ENCODE measurements at places on chromosomes 6 and 20. TPM values are rescaled to one million over a fixed set of nuclear protein-coding genes. Genes with fewer than 3 reads are reported as not detected.

The ULBP1 gene
- total RNA-seq: 0.64 TPM

The WASF1 gene
- total RNA-seq: 21.9 TPM

The CLPSL1 gene
- total RNA-seq: not detected

The CASS4 gene
- total RNA-seq: not detected

The ADGRB3 gene
- total RNA-seq: not detected

The PIGT gene
- 66.4 TPM for total RNA-seq

The OR2J3 gene
- not detected for total RNA-seq

The VNN1 gene
- not detected for total RNA-seq

The COX4I2 gene
- not detected for total RNA-seq

GRCh38 chr6:163190786-163191185 is 223.7 kb upstream of the QKI start:
- DNase-seq: no peak

DNA sequence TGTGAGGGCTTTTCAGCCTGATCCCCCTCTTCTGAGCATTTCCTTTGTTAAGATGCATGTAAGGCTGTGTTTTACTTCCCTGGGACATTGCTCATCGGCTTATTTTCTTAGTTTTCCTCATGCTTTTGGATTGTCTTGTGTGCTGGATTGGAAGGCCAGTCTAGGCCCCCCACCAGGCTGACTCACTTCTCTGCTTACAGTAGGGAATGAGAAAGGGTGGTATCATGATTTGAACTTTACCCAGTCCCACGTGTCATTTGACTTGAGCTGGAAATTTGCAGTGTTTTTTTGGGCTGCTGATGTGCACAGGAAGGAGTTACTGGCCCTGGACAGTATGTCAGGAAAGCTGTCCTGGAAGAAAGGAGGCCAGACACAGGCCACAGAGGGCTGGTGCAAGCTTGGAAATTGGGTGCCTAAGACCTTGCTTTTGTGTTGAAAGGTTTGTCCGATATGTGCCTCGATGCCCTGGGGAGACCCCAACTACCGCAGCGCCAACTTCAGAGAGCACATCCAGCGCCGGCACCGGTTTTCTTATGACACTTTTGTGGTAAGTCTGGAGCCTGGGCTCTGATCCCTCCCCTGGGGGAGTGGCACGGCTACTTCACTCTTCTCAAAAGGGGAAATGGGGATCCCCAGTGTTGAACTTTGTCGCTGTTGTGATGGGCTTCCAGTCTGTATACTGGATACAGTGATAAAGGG is 12.8 kb downstream of the RNF114 start:
- DNase-seq: peak; percentile 68

GRCh38 chr6:160408528-160408927 is 60.4 kb downstream of the SLC22A3 start:
- DNase-seq: no peak

- no peak for DNase-seq
Measured at GRCh38 chr6:167330750-167331149, 5.9 kb downstream of the TTLL2 start.

- no peak for DNase-seq
Measured at GRCh38 chr20:25052255-25053194, 5.4 kb downstream of the ACSS1 start.

GRCh38 chr6:125073071-125073470 is 80.5 kb upstream of the TPD52L1 start:
- DNase-seq: no peak

DNA sequence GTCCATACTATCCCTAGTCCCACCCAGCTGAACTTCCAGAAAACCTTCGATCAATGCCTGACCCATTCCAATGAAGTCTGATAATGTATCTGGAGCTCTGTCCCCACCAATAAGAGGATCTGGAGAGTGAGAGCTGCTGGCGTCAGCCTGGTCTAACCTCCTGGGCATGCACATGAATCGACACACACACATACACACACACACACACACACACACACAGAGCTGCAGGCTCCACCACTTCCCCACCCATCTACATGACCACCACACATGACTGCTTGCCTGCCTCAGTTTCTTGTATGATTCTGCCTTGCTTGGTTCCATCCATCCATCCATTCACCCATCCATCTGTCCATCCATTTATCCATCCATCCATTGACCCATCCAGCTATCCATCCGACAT is 60.8 kb downstream of the FAXC start:
- DNase-seq: no peak

- DNase-seq: no peak
Measured at GRCh38 chr6:150959166-150959565, 93.7 kb downstream of the MTHFD1L start.

- no peak for DNase-seq
Measured at GRCh38 chr6:113067612-113068275, 720.6 kb downstream of the RFPL4B start.

- no peak for DNase-seq
Measured at GRCh38 chr6:88855541-88856147, 107.8 kb downstream of the RNGTT start.

- DNase-seq: no peak
Measured at GRCh38 chr6:25154034-25154596, 125.1 kb upstream of the CARMIL1 start.

- no peak for DNase-seq
Measured at GRCh38 chr6:50539447-50539846, 173.9 kb upstream of the TFAP2D start.

All from Caki2 (cell line).